ENCODE measurements at places on chromosomes 7 and 10.

GRCh38 chr7:42181566-42181965, 55.4 kb downstream of the GLI3 start:
- no peak for DNase-seq

GRCh38 chr10:76350583-76350982, 919.2 kb downstream of the LRMDA start:
- DNase-seq: no peak

- DNase-seq: no peak
Observed at GRCh38 chr10:58240531-58240930, 27.2 kb downstream of the IPMK start.

DNA sequence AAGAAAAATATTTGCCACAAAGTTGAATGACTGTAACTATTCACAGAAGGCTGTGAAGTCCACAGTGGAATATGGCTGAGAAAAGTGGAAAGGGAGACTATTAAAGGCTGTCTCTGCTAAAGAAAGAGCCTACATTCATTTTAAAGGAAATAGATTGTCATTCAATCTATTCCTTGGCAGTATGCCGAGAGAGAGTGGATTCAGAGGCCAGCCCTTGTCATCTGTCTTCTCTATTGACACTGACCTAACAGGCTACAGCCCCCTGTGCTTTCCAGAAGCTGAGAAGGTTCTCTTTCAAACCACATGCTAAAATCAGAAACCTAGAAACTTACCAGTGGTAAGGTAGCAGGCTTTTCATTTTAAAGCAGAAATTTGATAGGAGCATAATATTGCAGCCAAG, 12.1 kb downstream of the ODAD2 start:
- DNase-seq: no peak
